ENCODE measurements at places on chromosomes 1 and 21.

- no peak for DNase-seq
Measured at GRCh38 chr1:10852486-10852885, 56.0 kb upstream of the CASZ1 start.

GRCh38 chr1:208988811-208989222 is 594.7 kb upstream of the CAMK1G start:
- DNase-seq: no peak

- DNase-seq: no peak
Measured at GRCh38 chr21:45029948-45030681, 44.3 kb upstream of the ADARB1 start.

DNA sequence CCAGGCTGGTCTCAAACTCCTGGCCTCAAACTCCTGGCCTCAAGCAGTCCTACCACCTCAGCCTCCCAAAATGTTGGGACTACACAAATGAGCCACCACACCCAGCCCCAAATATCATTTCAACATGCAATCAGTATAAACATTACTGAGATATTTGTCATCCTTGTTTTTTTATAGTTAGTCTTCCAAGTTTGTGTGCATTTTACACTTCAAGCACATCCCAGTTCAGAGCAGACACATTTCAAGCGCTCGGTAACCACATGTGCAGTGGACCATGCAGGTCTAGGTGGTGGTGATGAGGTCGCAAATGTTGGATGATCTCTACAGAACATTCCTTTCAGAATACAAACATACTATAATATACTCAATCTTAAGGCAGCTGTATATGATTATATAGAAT is 23.8 kb upstream of the APP start:
- DNase-seq: no peak
